ENCODE measurements at places on chromosomes 7 and 10. TPM values are rescaled to one million over a fixed set of nuclear protein-coding genes. Genes with fewer than 3 reads are reported as not detected.

Gene CAPZA2
- total RNA-seq: 148 TPM

DNA sequence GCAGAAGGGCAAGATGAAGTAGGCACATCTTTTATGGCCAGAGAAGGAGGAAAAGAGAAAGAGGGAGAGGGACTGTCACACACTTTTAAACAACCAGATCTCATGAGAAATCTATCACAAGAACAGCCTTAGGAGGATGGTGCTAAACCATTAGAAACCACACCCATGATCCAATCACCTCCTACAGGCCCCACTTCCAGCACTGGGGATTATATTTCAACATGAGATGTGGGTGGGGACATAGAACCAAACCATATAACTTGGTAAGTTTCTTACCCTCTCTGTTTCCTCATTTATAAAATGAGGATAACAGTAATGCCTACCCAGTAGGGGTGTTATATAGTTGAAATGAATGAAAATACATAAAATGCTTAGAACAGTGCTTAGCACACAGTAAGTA, 66.0 kb downstream of the CHCHD3 start:
- DNase-seq: no peak
- no peak overlapping the region for H3K27ac ChIP-seq
- H3K4me3 ChIP-seq: no peak overlapping the region
- no peaks in the 10 kb centered on the region for H3K27me3 ChIP-seq
- peaks cover 4% of the 10 kb centered on the region for H3K4me1 ChIP-seq

DNA sequence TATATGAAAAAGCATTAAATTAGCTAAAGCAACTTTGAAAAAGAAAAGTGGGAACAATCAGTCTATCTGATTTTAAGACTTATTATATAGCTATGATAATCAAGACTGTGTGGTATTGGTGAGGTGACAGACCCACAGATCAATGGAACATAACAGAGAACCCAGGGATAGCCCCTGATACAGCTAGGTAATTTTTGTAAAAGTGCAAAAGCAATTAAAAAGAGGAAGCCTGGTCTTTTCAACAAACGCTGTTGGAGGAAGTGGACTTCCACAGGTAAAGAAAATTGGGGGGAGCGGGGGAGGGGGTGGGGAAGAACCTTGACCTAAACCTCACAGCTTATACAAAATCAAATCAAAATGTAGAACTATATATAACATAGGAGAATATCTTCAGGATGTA, 45.4 kb downstream of the GNA12 start:
- H3K4me3 ChIP-seq: no peak overlapping the region
- no peak for DNase-seq
- no peaks in the 10 kb centered on the region for H3K27me3 ChIP-seq

DNA sequence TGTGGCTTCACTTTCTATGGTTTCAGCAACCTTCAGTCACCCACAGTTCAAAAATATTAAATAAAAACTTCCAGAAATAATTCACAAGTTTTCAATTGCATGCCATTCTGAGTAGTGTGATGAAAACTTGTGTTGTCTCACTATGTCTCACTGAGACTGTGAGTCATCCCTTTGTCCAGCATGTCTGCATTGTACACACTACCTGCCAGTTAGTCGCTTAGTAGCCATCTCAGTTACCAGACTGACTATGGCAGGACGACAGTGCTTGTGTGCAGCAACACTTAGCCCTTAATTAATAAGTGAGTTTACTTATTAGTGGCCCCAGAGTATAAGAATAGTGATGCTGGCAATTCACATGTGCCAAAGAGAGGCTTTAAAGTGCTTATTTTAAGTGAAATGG, 22.5 kb downstream of the CCDC186 start:
- H3K36me3 ChIP-seq: peaks cover 42% of the 10 kb centered on the region
- no peaks in the 10 kb centered on the region for H3K27me3 ChIP-seq
- no peak overlapping the region for H3K4me3 ChIP-seq
- DNase-seq: no peak
- no peaks in the 10 kb centered on the region for H3K4me1 ChIP-seq
- no peak overlapping the region for H3K27ac ChIP-seq

Gene FAM180A
- 5.9 TPM for total RNA-seq

Gene VAX1
- not detected for total RNA-seq

- peak overlapping the region; percentile 8 for H3K4me3 ChIP-seq
- peak overlapping the region; percentile 47 for H3K27ac ChIP-seq
- H3K36me3 ChIP-seq: no peaks in the 10 kb centered on the region
- no peaks in the 10 kb centered on the region for H3K27me3 ChIP-seq
- H3K4me1 ChIP-seq: peaks cover 19% of the 10 kb centered on the region
These were observed 256.5 kb downstream of the FRMD4A start for GRCh38 chr10:14074062-14074884.

- H3K27me3 ChIP-seq: no peaks in the 10 kb centered on the region
- no peaks in the 10 kb centered on the region for H3K36me3 ChIP-seq
- no peaks in the 10 kb centered on the region for H3K4me1 ChIP-seq
- DNase-seq: no peak
- H3K4me3 ChIP-seq: peak overlapping the region; percentile 60
- H3K27ac ChIP-seq: peak overlapping the region; percentile 77
These were observed 9.9 kb downstream of the SKIDA1 start for GRCh38 chr10:21515361-21516241.

- no peaks in the 10 kb centered on the region for H3K36me3 ChIP-seq
- DNase-seq: no peak
- H3K27ac ChIP-seq: peak overlapping the region; percentile 26
- no peaks in the 10 kb centered on the region for H3K27me3 ChIP-seq
These were observed 11.4 kb downstream of the GIMAP6 start for GRCh38 chr7:150620617-150621371.

Gene PNLIPRP1
- not detected for total RNA-seq

- H3K27me3 ChIP-seq: no peaks in the 10 kb centered on the region
- no peaks in the 10 kb centered on the region for H3K4me1 ChIP-seq
- no peak overlapping the region for H3K4me3 ChIP-seq
- no peak for DNase-seq
- no peaks in the 10 kb centered on the region for H3K36me3 ChIP-seq
These were observed 9.4 kb upstream of the INPP5A start for GRCh38 chr10:132528064-132528691.

Gene GPC2
- total RNA-seq: 0.12 TPM

- H3K4me3 ChIP-seq: no peak overlapping the region
- H3K36me3 ChIP-seq: no peaks in the 10 kb centered on the region
- DNase-seq: no peak
- no peaks in the 10 kb centered on the region for H3K27me3 ChIP-seq
- H3K4me1 ChIP-seq: no peaks in the 10 kb centered on the region
- no peak overlapping the region for H3K27ac ChIP-seq
These were observed 158.5 kb downstream of the AGMO start for GRCh38 chr7:15403315-15403714.

DNA sequence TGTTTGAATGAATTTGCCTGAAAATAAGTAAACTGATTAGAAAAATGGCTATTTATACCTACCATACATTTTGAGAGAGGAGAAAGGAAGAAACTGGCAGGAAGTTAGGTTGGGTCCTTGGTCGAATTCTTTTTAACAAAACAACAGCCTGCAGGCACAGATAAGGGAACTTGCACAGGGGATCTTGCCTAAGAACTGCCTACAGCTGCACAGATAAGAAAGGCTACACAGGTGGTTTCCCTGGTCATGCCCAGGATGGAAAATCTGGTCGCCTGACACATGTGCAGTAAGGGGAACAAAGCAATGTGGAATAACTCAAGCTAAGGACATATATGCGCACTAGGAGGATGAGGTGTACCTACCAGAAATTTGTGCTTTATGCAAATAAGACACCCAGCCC, 732.1 kb upstream of the POT1 start:
- H3K27me3 ChIP-seq: no peaks in the 10 kb centered on the region
- no peaks in the 10 kb centered on the region for H3K36me3 ChIP-seq
- no peaks in the 10 kb centered on the region for H3K4me1 ChIP-seq
- no peak overlapping the region for H3K4me3 ChIP-seq

DNA sequence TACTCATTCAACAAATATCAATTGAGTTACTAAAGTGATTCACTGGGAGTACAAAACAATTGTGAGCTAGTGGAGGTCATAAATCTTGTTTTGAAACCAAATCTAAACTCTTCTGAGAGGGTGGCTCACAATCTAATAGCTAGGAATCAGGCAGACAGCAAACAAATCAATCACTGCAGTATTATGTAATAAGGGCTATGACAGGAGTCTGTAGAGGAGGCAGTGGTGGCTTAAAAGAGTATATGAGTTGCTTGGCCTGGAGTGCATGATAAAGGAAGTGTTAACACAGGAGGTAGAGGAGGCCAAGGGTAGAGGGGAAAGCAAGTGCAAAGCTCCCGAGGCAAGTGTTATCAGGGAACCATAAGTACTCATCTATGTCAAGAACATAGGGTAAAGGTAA, 16.5 kb downstream of the MYPN start:
- no peaks in the 10 kb centered on the region for H3K27me3 ChIP-seq
- no peak overlapping the region for H3K4me3 ChIP-seq
- no peak overlapping the region for H3K27ac ChIP-seq
- H3K4me1 ChIP-seq: no peaks in the 10 kb centered on the region
- H3K36me3 ChIP-seq: peaks cover 14% of the 10 kb centered on the region

Gene UROS
- total RNA-seq: 54.1 TPM

DNA sequence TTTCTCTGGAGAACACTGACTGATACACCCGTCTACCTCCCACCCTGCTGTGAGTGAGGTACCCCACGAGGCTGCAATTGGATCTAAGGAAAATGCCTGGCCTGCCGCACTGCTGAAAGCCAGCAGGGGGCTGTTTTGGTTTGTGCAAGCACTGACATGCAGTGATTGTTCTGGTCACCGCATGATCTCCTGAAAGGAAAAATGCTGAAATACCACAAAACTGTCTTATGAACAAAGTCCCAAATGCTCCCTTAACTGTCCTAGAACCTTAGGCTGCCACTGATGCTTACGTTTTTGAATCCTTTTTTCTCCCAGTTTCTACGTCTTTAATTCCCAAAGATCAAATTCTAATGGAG, 132.7 kb downstream of the JCAD start:
- H3K27ac ChIP-seq: no peak overlapping the region
- no peaks in the 10 kb centered on the region for H3K36me3 ChIP-seq
- no peak overlapping the region for H3K4me3 ChIP-seq
- DNase-seq: no peak

GRCh38 chr10:71193516-71193915, 18.9 kb upstream of the UNC5B start:
- no peak overlapping the region for H3K27ac ChIP-seq
- H3K27me3 ChIP-seq: no peaks in the 10 kb centered on the region
- DNase-seq: no peak
- H3K36me3 ChIP-seq: no peaks in the 10 kb centered on the region
- peaks cover 8% of the 10 kb centered on the region for H3K4me1 ChIP-seq
- H3K4me3 ChIP-seq: no peak overlapping the region

GRCh38 chr7:42211938-42212337, 25.1 kb downstream of the GLI3 start:
- H3K27me3 ChIP-seq: no peaks in the 10 kb centered on the region
- H3K36me3 ChIP-seq: no peaks in the 10 kb centered on the region
- no peak for DNase-seq
- no peak overlapping the region for H3K27ac ChIP-seq

Gene TSPAN13
- total RNA-seq: 5.1 TPM

DNA sequence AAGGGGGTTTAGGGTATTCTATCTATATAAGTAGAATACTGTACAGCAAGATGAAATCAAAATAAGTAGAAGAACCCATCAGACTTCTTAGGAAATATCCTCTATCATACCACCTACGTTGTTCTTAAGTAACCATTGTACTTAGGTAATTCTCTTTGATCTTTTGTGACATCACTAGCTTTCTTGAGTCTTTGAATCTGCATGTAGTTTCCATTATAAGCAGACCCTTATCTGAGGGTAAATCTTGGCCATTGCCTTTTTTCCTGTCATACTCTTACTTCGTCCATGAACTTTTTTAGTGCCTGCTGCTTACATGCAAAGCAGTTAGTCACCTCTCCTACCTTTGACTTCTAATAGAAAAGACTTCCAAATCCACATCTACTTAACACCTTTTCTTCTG, 49.0 kb downstream of the WAC start:
- H3K27me3 ChIP-seq: no peaks in the 10 kb centered on the region
- DNase-seq: no peak
- H3K4me1 ChIP-seq: peaks cover 49% of the 10 kb centered on the region
- H3K27ac ChIP-seq: no peak overlapping the region
- peaks cover 16% of the 10 kb centered on the region for H3K36me3 ChIP-seq
- no peak overlapping the region for H3K4me3 ChIP-seq

Gene VSIR
- 56.0 TPM for total RNA-seq

DNA sequence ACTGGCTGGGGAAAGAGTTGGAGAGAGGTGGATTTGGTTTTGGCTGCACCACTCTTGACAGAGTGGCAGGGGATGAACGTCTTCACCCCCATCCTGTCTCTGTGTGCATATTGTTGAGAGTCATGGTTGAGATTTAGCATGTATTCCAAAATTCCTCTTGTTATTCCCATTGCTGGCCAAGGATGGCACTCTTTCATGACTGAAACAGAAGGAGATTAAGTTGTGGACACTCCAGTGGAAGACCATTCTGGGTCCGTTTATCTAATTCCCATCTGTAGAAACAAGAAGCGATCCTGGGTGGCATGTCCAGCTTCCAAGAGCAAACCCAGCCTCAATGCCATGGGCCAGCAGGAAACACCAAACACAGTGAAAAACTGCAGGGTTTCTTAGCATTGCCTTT, 469.0 kb upstream of the IGFBP3 start:
- H3K27me3 ChIP-seq: no peaks in the 10 kb centered on the region
- no peaks in the 10 kb centered on the region for H3K36me3 ChIP-seq
- H3K27ac ChIP-seq: no peak overlapping the region
- DNase-seq: no peak
- H3K4me1 ChIP-seq: no peaks in the 10 kb centered on the region
- H3K4me3 ChIP-seq: no peak overlapping the region

- DNase-seq: no peak
- peaks cover 11% of the 10 kb centered on the region for H3K36me3 ChIP-seq
- no peaks in the 10 kb centered on the region for H3K27me3 ChIP-seq
- peaks cover 23% of the 10 kb centered on the region for H3K4me1 ChIP-seq
- H3K4me3 ChIP-seq: no peak overlapping the region
These were observed 81.6 kb downstream of the ARMH3 start for GRCh38 chr10:101974091-101974971.

- H3K4me1 ChIP-seq: no peaks in the 10 kb centered on the region
- no peaks in the 10 kb centered on the region for H3K36me3 ChIP-seq
These were observed 54.0 kb upstream of the PRPS1L1 start for GRCh38 chr7:18081617-18082016.

DNA sequence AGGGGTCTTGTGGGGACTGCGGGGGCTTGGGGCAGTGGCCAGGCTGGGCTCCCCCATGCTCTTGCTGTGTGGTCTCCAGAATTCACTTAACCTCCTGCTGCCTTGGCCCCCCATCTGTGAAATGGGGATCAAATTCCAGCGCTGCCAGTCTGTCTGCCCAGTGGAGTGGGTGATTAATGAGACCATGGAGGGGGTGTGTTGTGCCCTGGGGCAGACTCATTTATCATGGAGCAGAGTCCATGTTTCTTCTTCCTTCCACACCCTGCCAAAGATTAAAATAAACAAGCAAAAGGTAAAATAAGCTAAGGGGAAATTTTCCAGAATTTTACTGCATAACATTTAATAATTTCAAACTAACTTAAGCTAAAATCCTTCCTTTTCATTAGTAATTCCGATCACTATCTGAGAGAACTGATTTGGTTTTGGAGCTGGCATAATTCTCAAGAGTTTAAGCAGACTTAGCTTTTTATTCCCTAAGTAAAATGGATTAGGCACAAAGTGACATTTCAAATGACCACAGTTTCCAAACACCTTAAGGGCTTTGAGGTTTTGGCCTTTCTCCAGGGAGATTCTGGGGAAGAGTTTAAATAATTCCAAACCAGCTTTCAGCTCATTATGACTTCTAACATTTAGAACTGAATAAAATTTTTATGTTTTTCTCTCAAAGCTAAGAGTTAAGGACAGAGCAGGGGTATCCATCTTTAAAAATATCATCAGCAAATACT, 211.9 kb downstream of the CXCL12 start:
- H3K4me3 ChIP-seq: no peak overlapping the region
- no peak overlapping the region for H3K27ac ChIP-seq
- H3K27me3 ChIP-seq: no peaks in the 10 kb centered on the region
- H3K36me3 ChIP-seq: no peaks in the 10 kb centered on the region
- H3K4me1 ChIP-seq: peaks cover 22% of the 10 kb centered on the region
- no peak for DNase-seq

Data from right atrium auricular region (tissue), 2 donors.